ENCODE measurements at places on chromosomes 7 and 10.

DNA sequence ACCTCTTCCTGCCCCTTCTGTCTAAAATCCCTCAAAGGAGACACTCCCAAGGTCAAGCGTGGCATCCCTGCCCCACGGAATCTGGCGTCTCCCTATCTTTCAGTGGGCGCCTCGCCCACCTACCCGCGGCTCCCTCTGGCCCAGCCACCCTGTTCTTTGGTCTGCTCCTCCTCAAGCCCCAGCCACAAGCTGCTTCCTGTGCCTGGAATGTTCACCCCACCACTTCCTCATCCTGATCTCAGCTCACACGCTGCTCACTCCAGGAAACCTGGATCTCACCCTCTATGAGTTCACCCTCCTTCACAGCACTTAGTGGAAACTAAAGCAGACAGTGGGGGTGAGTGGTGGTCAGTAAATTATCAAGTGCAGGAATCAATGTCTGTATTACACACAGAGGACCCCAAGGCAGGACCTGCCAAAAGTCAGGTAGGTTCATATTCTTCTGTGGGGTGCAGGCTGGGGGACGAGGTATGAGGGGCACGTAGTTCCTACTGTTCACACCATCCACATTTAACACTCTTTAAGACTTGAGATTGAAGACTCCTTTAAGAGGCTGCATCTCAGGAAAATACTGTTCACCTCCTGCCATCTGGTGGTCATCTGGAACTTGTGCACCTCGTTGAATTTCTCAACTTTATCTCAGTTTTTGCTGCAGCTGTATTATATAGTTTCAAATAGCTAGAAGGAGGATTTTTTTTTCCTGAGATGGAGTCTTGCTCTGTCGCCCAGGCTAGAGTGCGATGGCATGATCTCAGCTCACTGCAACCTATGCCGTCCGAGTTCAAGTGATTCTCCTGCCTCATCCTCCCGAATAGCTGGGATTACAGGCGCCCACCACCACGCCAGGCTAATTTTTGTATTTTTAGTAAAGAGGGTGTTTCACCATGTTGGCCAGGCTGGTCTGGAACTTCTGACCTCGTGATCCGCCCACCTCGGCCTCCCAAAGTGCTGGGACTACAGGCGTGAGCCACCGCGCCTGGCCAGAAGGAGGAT lies 166.6 kb downstream of the ARHGAP21 start:
- DNase-seq = no peak

DNA sequence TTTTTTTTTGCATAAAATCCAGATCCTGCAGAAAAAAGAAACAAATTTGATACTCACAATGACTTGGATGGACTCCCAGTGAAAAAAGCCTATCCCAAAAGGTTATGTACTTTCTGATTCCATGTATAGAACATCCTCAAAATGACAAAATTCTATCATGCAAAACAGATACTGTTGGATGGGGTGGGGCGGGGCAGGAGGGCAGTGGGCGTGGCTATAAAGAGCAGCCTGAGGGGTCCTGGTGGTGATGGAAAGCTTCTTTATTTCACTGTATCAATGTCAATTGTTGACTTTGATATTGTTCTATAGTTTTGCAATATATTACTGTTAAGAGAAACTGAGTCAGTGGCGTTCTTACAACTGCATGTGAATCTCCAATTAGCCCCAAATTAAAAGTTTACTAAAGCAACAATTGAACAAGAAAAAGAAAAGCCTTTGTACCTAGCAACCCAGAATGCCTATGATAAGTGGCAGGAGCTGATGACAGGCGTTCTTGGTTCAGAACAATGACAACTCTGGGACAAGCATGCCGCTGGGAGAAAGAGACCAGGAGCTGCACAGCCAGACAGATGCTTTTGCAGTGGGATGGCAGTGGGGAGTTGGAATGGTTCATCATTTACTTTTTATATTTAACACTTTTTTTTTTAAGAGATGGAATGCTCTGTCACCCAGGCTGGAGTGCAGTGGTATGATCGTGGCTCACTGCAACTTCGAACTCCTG lies 101.9 kb downstream of the LHPP start:
- no peak for DNase-seq

DNA sequence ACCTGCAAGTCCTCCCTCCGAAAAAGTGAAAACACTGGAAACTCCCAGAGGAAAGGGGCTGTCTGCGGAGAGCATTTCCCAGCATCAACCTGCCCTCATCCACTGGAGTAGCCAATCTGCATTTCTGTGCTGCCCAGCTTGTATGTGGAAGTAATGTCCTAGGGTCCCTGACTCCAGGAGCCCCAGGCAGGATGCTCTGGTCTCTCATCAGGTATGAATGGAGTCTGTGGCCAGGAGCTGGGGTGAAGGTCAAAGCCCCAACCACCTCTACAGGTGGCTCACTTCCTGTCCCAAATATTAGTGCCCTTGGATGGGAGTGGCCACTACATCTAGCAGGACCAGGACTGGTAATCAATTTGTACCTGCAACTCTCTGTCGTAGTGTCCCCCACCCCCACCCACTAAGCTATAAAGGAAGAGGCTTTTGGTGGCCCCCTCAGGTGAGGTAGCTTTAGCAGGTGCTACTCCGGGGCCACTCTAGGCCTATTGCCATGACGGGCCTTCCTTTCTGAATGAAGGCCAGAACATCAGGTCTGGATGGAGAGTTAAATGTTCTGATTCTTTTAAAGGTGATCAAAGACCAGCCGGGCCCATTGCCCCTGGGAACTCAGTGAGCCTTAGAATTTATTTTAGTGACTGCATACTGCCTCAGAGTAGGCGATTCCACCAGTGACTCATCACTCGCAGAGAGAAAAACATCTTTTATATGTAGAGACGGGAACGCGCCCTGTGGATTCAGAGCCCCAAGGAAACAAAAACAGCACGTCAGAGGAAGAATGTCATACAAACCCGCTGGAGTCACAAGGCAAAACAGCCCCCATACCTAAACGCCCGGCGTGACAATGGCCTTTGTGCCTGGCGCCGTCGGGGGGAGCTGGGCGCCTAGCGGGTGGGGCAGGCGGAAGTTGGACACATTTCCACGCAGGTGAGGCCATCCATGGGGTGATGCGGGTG lies 13.0 kb downstream of the EN2 start:
- DNase-seq = no peak

DNA sequence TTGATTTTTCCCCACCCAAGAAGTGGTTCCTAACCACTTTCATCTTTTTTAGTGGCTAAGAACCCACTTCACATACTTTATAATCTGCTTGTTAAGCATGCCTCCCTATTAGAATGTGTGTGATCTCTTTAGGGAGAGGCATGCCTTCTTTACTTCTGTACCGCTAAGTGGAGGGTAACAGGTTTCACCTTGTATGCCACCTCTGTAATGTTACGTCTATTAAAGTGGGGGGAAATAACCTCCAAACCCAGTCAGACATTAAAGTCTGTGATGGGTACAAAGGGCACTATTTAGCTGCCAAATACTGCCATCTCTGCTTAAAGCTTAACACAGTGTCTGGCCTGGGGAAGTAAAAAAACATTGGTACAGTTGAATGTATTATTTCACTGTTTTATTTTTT lies 51.9 kb downstream of the EPC1 start:
- DNase-seq = no peak

DNA sequence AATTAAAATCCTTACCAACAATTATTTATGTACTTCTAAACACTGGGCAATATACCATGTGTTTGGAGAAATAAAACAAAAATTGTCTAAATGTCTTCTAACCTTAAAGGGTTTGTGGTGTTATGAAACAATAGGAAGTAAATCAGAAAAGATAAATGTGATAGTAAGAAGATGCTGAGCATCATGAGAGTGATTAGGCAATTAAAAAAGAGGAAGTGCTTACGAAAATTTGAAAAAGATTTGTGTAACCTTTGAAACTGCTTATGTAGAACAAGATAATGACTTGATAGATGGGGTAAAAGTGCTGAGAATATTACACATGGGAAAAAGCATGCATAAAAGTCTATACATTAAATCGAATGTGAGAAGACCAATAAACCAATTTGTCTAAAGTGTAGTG lies 573.4 kb upstream of the CNTNAP2 start:
- no peak for DNase-seq

DNA sequence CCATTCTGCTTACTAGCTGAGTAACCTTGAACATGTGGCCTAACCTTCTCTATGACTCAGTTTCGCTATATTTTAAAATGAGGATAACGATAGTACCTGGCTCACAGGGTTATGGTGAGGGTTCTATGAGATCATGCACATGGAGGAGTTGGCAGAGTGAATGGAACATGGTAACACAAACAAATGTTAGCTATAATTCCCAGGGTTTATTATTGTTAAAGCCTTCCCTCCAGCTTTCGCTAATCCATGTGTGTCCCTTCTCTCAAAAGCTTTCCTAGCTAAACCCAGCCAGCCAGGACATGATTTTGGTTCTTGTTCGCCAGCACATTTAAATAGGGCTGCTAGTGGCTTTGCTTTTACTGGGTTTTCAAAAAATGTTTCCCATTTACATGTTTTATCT lies 361.0 kb upstream of the NFE2L3 start:
- no peak for DNase-seq

DNA sequence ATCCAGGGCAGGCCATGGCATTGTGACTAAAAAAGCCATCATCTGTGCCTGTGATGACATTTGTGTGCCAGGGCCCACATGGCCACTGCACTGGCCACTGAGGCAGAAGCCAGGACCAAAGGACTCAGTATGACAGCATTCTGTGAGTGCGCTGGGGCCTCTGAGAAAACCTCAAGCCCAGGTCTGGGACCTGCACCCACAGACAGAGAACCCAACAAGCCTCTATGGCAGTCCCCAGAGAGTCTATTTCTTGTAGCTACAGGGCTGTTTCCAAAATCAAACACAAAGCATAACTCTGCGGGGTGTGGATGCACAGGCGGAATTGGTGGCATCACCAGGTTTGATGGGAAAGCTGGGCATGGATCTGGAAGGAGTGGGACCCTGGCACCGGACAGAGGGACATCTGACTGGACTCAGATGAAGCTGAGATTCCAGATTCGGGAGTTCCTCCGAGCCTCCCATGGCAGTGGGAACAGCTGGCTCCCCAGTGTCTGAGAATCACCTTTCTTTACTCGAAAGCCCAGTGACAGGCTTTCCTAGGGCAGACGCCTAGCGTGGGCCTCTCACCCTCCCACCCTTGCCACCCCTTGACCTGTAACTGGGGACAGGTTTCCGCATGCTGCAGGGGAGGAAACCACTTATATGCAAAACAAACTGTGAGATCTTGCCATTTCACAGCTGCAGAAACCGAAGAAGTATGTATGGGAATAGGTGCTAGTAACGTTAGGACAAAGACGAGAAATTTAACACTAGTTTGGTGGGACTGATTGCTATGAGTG lies 70.6 kb upstream of the RHEB start:
- DNase-seq = no peak

DNA sequence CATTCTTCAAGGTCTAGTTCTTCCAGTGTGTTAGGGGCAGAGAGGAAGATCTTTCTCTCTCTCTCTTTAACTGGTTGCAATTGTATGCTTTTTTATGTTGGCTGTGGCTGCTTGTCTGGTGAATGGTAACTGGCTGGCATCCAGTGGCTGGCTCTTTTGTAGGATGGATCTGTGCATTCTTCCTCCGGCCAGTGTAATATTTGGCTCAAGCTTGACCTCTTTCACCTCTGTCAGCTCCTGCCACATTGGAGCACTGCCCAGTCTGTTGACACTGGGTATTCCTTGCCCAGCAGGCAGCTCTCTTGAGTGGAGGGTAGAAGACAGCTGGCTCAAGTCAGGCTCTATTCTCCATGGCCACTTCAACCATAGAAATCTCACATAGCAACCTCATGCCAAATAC lies 528.3 kb downstream of the PHTF2 start:
- no peak for DNase-seq

GRCh38 chr10:94344522-94345122 lies 18.1 kb downstream of the NOC3L start:
- no peak for DNase-seq

DNA sequence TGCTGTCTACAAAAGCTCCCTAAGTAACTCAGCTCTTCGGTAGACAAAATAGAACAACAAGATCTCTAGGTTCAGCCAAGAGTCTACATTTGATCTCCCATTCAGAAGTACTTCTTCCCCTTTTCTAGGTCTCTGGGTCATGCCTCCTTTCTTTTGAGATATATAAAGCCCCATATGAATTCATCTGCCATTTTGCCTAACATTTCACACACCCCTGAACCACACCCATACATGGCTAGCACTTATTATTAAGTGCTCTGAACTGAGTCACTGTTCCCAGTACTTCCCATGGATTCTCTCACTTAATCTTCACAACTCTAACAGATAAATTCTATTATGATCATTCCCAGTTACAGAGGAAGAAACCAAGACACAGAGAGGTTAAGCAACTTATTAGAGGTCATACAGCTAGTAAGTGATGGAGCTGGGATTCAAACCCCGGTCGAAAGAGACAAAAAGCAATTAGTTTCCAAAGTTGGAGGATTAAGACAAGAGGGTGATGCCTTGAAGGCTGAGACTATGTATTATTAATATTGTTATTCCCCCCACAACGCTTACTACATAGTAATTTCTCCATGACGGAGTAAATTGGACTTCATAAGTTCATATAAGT lies 17.3 kb downstream of the MYOF start:
- DNase-seq = no peak

DNA sequence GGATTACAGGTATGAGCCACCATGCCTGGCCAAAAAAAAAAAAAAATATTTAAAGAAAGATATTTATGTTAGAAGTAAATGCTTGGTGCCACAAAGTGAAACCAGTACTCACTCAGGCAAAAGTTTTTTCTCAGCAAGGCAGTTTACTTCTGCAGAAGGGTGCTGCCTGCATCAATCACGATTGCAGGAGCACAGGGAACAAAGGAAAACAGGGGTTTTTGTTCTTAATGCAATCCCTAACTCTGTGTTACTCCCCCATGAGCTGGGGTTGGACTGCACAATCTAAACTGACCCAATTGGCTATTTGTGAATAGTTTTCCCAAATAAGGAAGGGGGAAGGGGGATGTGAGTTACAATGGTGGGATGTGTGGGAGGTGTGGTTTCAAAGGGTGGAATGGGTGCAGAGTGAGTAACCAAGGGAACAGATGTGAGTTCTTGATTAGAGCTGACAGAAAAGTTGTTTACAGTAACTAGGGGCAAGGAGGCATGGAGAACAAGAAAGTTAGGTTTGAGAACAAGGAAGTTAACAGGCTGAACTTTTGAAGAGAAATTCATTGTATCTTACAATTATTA lies 255.4 kb downstream of the TYW1 start:
- no peak for DNase-seq
